ENCODE measurements at places on chromosomes 16 and 17.

GRCh38 chr16:27586711-27587110, 36.8 kb downstream of the KATNIP start:
- no peak for DNase-seq

- no peak for DNase-seq
These were observed 115.9 kb downstream of the ANKRD11 start for GRCh38 chr16:89374393-89374960.

GRCh38 chr17:78118801-78119241, 9.7 kb downstream of the TMC6 start:
- DNase-seq = no peak

DNA sequence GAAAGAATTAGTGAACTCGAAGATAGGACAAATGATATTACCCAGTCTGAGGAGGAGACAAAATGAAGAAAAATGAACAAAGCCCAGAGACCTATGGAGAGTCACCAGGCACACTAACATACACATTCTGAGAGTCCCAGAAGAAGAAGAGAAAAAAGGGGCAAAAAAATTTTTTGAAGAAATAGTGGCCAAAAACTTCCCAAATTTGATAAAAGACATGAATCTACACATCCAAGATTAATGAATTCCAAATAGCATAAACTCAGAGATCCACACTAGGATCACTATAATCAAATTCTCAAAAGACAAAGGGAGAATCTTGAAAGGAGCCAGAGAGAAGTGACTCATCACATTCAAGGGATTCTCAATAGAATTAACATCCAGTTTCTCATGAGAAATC, 3.4 kb upstream of the OR4D1 start:
- no peak for DNase-seq

- no peak for DNase-seq
These were observed 5.0 kb upstream of the FADS6 start for GRCh38 chr17:74898376-74898946.

- no peak for DNase-seq
These were observed 206.5 kb downstream of the ABCC12 start for GRCh38 chr16:47949276-47949675.

DNA sequence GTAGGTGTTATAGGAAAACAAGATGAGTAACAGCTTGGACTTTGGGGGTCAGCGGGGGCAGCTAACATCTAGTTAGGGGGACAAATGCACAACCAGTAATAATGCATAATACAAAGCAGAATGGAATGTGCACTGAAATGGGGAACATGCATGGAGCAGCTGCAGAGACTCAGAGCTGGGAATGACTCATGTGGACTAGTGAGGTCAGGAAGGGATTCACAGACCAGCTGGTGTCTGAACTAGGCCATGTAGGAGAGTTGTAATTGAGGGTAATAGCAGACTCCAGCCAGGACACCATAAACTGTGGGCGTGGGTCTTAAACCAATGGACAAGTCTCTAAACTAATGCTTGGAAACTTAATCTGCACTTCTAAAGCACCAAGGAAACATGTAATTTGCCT, 176.8 kb upstream of the ASIC2 start:
- DNase-seq = no peak

DNA sequence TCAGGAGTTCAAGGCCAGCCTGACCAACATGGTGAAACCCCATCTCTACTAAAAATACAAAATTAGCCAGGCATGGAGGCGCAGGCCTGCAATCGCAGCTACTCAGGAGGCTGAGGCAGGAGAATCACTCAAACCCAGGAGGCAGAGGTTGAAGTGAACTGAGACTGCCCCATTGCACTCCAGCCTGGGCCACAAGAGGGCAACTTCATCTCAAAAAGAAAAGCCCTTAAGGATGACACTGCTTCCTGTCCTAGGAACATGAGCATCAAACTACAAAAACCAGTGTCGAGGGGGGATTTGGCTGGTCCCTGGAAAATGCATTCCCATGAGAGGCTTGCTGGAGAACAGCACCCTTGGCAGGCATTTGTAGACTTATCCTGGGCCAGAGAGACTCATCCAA, 449.5 kb upstream of the PSMD7 start:
- DNase-seq = no peak

GRCh38 chr16:76866994-76867393, 324.0 kb upstream of the MON1B start:
- no peak for DNase-seq

GRCh38 chr16:56987692-56988091, 1.7 kb upstream of the NLRC5 start:
- no peak for DNase-seq

- DNase-seq = no peak
These were observed 14.0 kb upstream of the DPEP1 start for GRCh38 chr16:89599451-89599858.

DNA sequence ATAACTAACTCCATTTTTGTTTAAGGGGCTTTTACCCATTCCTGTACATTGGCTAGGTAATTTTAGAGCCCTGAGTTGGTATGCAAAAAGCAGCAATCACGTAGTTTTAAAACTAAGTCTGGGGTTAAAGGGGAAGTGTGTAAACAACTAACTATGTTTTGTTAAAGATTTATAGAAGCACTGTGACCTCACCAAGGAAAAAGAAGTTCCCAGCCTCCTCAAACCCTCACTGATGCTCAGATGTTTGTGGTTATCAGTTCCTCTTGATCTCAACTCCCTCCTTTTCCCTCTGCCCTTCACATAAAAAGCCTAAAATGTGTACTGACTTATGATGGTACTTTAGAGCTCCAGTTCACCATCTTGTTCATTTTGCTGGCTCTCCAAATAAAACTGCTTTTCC, 119.9 kb upstream of the IRX6 start:
- DNase-seq = no peak

GRCh38 chr17:36089888-36090836, at the start of gene CCL3:
CCL3 (minus strand) TSS chr17:36090143; CDS start chr17:36090058, 85 bp downstream.
- no peak for DNase-seq

GRCh38 chr17:63993368-63993985, 4.7 kb upstream of the PRR29 start:
- DNase-seq = no peak

DNA sequence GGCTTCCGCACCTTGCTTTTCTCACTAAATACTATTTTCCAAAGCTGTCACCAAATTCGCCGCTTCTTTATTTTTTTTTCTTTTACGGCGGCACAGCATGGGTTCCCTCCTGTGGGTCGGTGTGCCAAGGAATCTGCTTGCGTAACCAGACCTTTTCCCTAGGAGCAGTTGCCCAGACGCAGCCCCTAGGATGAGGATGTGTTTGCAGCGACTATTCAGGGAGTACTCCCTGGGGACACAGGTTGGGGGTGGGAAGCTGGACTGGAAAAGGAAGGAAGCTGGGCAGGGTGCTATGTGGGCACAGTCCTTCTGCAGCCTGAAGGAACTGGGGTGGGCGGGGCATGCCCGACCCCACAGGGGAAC, 49.0 kb upstream of the ZCCHC14 start:
- no peak for DNase-seq

DNA sequence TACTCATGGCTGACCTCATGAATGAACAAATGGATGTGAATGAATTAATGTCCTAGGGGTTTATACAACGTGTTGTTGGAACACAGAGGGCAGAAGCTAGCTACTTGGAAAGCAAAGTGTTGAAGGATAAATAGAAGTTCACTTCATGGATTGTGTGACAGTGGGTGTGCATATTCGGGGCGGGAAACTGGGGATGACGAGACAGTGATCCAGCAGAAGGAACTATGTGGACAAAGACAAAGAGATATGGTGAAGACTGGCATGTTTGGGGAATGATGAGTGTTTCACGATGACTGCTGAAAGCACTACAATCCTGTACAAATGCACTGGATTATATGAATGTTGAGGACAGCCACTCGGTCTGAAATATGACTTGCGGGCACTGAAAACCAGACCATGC, 250.5 kb upstream of the C16orf82 start:
- no peak for DNase-seq

GRCh38 chr17:67258821-67259468, 13.9 kb upstream of the HELZ start:
- no peak for DNase-seq

DNA sequence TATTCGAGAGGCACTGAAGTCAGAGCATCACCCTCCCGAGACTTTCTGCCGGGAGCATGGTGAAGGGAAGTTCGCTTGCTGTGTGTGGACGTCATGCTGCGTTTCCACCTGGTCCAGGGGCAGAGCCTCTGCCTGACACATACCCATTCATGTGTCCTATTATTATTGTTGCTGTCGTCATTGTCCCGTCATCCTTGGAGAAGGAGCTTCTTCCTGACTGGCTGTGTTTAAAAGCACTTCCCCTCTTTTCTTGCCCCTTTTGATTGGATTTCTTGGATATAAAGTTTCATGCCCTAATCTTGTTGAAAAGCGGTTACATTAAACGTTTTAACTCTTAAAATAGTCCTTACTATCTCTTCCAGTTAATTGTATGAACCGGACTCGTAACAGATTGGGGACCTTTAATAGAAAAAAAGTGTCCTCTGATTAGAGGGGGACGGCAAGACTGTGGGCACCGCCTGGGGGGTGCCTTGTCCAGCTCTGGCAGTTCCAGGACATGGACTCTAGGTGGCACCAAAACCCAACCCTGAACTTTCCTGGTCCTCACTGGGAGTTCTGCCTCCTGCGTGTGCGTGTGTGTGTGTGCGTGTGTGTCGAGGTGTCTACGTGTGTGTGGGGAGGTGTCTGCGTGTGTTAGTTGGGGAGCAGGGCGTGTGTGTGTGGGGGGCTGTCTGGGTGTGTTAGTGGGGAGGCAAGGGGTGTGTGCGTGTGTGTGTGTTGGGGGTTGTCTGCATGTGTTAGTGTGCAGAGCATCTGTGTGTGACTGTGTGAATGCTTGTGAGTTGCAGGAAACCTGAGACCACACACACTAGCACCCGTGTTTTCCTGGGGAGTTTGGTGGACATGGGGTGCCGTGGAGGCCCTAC, 133.3 kb upstream of the CIBAR2 start:
- peak; percentile 25 for DNase-seq

DNA sequence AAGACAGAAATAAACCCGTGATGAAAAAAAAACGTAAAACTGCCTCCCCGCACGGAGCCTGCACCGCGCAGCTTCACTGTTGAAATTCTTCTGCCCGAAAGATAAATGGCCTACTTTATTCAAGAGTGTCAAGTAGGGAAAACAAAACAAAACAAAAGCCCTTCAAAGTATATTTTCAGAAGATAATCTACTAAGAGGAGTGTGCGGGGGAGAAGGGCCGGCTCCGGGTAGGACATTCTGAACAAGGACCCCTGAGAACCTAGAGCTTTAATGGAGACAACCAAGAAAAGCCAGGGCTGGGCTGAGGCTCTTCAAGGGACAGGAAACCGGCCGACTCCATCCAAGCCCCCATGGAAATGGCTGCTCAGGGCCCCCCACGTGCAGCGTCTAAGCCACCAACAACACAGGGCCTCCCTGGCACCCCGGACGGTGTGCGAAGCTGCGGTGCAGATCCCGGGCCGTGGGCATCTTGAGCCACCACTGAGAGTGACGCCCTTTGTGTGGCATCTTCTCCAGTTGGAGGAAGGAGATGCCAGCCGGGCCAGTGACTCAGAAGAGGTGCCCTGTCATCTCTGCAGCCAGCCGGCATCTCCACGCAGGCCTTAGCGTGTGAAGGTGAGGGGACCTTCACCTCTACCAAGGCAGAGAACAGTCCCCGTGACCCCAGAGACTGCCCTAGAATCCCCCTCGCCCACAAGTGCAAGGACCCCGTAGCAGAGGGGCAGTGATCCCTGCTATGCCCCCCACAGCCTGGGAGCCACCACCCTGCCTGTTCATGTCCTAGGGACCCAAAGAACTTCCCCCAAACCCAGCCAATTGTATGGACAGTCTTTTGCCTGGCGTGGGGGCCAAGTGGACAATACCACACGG, 250.8 kb downstream of the C16orf95 start:
- DNase-seq = no peak

DNA sequence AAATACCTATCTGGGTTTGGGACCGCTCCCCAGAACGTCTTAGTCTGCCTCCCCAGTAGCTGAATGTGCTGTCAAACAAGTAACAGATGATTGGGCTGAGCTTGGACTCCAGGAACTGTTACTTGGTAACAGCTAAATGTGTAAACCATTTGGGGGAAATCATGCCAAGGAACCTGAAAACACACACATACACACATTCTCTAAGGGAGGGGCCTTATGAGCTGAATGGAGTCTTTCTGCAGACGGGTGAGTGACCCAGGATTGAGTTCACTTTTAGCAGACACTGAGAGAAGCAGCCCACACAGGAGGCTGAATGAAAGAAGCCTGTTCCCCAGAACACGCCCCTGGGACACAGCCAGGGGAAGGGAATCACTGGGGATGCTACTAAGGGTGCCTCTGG, 1.6 kb downstream of the ACLY start:
- no peak for DNase-seq

GRCh38 chr17:68591583-68591982, 9.6 kb downstream of the FAM20A start:
- DNase-seq = no peak

- peak; percentile 25 for DNase-seq
These were observed 20.4 kb upstream of the PHB1 start for GRCh38 chr17:49434821-49435670.

DNA sequence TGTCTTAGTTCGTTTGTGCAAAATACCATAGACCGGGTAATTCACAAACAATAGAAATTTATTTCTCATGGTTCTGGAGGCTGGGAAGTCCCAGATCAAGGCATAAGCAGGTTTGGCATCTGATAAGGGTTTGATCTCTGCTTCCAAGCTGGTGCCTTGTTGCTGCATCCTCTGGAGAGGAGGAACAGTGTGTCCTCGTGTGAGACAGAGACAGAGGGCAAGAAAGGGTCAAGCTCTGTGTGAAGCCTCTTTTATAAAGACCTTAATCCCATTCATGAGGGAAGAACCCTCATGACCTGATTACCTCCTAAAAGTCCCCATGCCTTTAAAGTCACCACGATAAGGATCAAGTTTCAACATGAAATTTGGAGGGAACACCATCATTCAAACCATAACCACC, 55.8 kb upstream of the TANC2 start:
- no peak for DNase-seq

- no peak for DNase-seq
These were observed 11.0 kb upstream of the HAS3 start for GRCh38 chr16:69094501-69094900.

DNA sequence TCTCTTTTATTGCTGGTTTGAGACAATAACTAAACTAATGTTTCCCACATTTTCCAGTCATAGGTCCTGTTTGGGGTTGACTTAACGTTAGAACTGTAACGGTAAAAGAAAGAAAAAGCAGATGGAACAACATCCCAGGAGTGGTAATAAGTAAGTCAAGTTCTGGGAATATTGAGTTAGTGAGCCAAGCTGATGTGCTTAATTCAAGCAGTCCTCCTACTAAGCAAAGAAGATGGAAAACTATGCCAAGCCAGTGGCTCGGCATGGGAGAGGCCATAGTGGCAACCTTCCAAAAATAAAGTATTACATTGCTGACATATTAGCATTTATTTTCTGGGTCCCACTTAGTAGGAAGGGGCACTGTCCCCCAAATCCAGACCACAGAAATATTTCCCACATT, 161.7 kb upstream of the CDH5 start:
- no peak for DNase-seq
